Cerebellar nuclear complex (tissue), 1 donor: ENCODE measurements at places on chromosomes 16 and 17.

DNA sequence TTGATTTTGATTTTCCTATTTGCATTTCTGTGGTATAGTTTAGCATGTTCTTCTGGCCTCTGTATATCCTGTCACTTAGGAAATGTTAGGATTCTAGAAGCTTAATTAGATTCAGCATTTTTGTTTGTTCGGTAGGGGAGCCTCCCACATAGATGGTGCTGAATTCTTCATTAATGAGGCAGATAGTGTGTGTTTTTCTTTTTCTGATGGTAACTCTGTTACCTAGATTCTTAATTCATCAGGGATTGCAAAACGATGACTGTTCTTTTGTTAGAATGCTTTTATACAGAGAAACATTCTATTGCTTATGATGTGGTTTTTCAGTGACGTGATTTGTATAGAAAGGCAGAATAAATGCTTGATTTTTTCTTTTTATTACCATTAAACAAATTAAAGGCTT, 19.0 kb downstream of the BANP start:
- DNase-seq = no peak

GRCh38 chr16:79598348-79599181, 2.0 kb downstream of the MAF start:
- DNase-seq = no peak

DNA sequence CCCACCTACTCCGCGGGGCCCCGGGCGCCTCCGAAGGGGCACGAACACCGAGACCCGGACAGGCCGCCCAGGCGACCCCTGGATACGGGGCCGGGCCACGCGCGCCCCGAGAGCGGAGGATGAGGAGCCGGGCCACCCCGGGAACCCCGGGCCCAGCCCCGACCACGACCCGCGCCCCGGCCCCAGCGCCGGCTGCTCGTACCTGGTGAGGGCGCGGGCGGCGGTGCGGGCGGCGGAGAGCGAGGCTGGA, 192 bp downstream of the FASN start:
- no peak for DNase-seq

- no peak for DNase-seq
Observed at GRCh38 chr17:62617894-62618472, 9.5 kb upstream of the MRC2 start.

GRCh38 chr16:66274335-66275110, 92.0 kb upstream of the CDH5 start:
- no peak for DNase-seq

DNA sequence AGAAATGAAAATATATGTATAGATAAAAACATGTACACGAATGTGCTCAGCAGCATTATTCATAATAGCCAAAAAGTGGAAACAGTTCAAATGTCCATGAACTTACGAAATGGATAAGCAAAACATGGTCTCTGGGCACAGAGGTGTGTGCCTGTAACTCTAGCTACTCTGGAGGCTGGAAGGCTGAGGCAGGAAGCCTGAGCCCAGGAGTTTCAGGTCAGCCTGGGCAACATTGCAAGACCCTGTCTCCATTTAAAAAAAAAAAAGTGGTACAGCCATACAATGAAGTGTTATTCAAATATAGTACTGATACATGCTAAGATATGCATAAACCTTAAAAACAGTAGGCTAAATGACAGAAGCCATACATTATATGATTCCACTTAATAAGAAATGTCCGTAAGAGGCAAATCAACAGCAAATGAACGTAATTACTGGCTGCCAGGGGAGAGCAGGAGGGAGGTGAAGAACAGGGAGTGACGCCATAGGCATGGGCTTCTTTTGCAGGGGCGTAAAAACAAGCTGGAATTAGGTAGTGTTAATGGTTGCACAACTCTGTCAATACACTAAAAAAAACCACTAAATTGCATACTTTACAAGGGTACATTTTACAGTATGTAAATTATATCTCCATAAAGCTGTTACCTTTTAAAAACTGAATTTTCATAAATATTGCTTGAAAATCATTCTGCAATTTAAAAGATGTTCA, 87.2 kb upstream of the PLEKHM1 start:
- DNase-seq = no peak

DNA sequence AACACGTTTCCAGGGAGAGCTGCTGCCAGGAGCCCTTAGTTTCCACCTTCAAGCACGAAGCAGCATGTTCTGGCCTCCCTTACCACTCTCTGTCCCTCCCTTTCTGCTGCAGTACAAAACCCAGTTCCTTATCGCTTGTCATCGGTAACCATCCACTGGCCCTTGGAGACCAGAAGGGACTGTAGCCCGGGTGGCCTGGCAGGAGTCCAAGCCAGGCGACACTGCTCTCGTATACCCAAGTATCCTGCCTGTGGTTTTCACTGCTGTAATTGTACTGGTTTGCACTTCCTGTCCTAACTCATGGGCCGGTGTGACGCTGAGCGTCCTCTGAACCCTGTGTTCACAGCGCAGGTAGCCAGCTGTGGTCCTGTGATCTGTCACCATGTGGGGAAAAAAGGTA, 81.1 kb downstream of the MAF start:
- DNase-seq = no peak

GRCh38 chr17:68909066-68909465, 46.1 kb downstream of the ABCA8 start:
- DNase-seq = no peak

DNA sequence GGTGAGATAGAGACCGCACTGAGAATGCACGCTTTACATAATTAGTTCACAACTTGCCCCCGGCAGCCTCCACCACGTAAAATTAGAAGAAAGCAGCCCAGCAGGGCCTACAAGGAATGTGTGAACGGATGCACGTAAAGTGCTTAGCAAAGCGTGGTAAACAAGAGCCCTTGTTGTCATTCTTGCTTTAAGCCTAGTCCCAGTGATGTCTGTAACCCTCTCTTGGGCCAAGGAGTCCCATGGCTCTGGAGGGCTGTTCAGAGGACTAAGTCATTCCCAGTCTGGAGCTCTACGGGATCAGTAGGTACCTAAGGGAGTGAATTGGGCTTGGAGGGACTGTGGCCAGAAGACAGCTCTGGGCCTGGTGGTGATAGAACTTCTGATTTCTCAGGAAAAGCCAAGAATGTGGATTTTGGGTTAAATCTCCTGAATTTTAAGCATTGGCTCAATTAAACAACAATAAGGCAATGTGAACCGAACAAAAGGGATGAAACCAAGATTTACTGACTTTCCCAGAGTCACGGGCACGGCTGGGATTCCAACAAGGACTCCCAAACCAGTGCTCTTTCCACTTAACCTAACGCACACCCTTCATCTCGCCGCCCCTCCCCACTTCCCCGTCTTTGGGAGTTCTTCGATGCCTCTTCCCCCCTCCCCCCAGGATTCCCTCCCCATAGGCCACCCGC, 775 bp upstream of the CHP2 start:
- no peak for DNase-seq

DNA sequence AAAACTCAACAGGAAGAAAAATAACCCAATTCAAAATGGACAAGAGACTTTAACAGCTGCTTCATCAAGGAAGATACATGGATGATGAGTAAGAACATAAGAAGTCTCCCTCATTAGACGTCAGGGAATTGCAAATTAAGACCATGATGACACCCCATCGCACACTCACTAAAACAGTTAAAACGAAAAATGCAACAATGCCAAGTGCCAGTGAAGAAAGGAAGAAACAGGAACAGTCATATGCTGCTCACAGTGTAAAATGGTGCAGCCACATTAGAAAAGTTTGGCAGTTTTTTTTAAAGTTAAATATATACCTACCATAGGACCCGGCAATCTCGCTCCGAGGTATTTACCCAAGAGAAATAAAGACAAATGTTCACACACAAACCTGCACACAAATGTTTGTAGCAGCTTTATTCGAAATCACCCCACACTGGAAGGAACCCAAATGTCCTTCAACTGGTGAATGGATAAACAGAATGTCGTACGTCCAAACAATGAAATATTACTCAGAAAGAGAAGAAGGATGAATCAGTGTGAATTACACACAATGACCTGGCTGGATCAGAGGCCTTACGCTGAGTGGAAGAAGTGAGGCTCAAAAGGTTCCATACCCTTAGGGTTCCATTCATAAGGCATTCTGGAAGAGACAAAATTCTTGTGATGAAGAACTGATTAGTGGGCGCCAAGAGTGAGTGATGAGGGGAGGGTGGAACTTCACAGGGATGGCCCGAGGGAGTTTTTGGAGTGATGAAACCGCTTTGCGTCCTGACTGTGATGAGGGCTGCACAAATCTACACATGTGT, 110.3 kb downstream of the C16orf95 start:
- no peak for DNase-seq

GRCh38 chr16:86706726-86707125, 128.4 kb downstream of the FOXL1 start:
- DNase-seq = no peak

GRCh38 chr17:39863918-39864746, at the start of gene IKZF3:
Gene IKZF3 (minus strand): TSS chr17:39864312. CDS start chr17:39864126, 186 bp downstream.
- DNase-seq = no peak

DNA sequence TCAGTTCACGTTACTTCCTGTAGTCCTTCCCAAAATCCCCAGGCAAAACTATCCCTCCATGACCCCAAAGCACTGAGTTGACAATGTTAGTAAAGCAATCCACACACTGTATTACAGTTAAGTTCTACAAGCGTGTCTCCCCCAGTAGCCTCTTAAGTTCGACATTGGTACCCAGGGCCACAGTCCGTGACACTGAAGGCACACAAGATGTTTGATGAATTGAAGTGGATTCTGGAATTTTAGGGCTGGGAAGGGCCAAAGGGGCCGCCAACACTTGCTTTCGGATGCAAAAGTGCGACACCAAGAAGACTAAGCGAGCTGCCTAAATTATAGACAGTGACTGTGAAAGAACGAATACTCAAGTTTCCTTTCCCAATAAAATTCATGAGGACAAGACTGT, 1.5 kb downstream of the VPS35 start:
- DNase-seq = no peak
